ENCODE measurements at places on chromosomes 5 and 9.

DNA sequence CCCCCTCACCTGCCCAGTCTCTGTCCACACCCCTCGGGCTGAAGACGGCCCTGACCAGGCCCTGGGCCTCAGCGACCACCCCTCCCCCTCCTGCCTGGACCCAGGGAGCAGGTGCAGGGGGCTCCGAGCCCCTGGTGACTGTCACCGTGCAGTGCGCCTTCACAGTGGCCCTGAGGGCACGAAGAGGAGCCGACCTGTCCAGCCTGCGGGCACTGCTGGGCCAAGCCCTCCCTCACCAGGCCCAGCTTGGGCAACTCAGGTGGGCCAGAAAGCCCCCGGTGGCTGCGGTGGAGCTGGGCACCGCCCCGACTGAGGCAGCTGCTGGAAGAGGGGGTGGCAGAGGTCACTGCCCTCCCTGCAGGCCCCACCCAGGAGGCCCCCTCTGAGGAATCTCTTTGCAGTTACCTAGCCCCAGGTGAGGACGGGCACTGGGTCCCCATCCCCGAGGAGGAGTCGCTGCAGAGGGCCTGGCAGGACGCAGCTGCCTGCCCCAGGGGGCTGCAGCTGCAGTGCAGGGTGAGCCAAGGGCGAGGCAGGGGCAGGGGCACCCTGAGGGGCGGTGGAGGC, 7.7 kb downstream of the ENTPD8 start:
- DNase-seq = no peak

GRCh38 chr5:68519143-68519542, 303.6 kb downstream of the PIK3R1 start:
- no peak for DNase-seq

DNA sequence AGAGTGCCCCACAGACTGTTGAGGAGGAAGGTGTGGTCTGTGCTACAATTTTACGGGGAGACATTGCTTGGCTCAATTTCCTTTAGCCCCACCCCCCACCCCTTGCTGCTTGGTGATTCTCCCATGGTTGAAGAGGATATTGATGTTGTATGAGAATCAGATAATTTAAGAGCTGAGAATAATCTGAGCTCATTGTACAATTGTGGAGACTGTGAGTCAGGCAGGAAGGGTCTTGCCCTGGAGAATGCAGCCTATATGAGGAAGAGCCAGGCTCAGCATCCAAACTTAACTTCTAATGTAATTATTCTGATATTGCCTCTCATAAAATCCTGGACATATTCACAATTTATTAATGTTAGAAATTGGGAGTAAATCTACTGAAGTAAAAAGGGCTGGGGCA, 26.1 kb upstream of the OR2S2 start:
- DNase-seq = no peak

DNA sequence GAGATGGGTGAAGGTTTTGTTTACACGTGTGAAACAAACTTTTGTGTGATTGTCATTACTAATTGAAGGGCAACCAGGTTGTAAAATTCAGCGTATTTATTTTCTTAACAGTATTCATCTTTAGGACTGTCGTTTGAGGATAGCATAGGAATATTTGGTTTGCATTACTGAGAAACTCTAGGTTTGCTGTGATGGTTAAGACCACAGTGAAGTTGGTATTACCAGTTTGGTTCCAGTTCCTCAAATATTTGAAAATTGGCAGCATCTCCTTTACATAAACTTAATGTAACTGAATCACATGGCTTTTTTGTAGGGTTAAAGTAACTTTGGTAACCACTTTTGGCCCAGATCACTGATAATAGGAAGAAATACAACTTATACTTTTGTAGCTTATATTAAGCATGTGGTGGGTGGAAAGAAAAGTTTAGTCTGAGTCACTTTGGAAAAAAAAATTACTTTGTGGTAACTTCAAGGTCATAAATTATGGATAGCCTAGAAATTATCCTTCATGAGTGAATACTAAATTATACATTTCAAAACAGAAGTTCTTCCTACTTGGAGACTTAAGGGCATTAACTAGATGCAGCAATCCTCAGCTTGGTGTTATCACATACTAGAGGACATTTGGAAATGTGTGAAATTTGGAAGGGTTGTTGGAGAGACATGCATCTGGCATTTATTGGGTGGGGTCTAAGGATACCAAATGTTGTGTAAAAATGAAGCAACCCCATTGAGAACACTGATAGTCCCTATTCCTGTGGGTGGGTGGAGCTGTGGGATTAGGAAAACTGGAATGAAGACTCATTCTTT, 33.9 kb downstream of the G3BP1 start:
- DNase-seq = no peak

- no peak for DNase-seq
Observed at GRCh38 chr5:129499208-129499852, 39.2 kb downstream of the ADAMTS19 start.

- DNase-seq = no peak
Observed at GRCh38 chr5:9483243-9483642, 62.6 kb downstream of the SEMA5A start.

DNA sequence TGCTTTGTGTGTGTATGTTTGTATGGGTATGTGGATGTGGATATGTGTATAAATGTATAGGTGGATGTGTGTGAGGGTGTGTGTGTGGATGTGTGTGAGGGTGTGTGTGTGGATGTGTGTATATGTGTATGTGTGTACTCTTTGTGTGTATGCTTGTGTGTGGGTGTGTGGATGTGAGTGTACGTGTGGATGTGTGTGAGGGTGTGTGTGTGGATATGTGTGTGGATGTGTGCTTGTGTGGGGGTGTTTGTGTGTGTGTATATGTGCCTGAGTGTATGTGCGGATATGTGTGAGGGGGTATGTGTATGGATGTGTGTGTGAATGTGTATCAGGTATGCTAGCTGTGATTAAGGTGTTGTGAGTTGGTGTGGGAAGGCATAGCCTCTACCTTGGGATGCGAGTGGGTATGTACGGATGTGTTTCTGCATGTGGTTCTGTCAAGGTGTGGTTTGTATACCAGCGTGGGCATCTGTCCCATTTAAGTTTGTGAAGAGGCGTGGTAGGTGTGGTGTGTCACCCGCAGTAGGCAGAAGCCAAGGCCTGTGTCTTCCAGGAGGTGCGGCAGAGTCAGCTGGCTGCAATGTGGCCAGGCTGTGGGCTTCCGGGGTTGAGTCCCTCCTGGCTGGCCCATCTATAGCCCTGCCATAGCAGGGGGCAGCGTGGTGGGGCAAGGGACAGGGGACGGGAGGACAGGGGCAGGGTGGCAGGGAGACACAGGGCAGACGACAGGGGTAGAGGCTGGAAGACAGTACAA, 155.8 kb downstream of the DAB2IP start:
- no peak for DNase-seq

DNA sequence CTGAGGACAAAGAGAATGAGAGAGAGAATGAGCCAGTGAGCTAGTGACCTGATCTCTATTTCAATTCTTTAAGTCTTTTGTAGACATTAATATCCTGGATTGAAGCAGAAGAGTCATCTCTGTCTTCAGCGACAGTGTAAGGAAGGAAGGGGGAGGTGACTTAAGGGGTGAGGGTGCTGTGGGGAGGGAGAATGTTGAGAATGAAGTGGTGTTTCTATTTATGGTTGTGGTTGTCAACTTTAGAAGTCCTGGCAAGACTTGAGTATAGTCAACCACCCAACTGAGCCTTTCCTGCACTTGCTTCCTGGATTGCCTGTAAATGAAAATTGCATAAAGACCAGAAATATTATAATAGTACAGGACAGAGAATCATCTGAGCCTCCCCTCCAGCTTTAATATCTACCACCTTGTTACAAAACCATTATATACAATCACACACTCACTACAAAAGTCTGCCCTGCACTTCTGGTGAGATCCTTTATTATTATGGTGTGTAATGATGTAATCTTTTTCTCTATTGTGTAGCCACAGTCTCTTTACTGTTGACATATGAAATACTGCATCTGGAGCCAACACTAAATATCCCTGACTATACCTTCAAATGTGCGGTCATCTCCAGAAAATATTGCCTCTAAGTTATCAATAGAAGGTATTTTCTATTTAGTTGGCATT, 91.7 kb downstream of the NTRK2 start:
- no peak for DNase-seq

GRCh38 chr9:80873861-80874260, 815.5 kb downstream of the TLE1 start:
- DNase-seq = no peak

DNA sequence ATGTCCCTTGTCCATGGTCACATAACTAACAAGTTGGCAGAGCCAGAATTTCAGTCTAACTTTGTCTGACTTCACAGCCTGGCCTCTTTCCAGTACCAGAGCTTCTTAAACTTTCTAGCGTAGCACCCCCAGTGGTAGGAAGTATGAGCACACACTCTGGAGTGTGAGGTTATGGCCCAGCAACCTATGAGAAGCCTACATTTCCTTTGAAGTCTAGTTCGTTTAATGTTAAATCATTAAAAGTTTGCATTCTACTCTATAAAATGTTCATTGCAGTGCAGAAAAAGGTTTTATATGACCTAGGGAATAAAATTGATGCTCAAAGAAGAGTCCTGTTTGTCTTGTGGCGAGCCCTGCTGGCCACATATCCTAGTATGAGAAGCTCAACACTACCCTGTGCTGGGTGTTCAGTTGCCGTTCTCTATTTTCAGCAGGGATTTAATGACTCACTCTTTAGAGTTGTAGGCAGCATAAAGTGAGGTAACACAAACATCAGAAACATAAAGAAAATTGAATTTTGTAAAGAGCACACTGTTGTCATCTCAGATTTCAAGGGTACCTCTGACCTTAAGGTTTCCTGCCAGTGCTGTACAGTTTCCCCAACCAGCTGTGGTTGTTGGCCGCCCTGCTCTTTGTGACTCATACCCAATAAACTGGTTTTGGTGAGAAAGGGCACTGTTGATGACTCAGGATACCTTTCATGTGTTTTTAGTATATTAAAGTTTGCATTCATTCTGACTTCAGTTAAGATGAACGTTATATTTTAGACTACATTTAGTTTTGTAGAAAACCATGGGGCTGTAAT, 14.3 kb downstream of the MCCC2 start:
- DNase-seq = peak; percentile 27

DNA sequence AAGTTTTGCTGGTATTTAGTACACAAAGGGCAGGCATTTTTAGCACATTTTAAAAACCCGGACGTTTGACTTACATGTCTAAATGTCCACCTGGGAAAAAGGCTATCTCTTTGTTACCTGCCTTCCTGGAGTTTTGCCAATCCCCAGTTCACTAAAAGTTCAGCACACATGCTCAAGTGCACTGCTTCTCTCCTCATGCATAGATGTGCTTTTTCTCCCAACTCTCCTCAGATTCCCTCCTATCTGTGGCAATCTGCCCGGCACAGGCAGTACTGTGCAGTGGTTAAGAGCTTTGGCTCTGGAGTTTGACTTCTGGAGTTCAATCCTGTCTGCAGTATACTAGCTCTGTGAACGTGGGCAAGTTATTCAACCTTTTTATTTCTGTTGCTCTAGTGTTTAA, 8.3 kb upstream of the CCNO start:
- no peak for DNase-seq

GRCh38 chr9:107949061-107949460, 459.5 kb upstream of the KLF4 start:
- no peak for DNase-seq

DNA sequence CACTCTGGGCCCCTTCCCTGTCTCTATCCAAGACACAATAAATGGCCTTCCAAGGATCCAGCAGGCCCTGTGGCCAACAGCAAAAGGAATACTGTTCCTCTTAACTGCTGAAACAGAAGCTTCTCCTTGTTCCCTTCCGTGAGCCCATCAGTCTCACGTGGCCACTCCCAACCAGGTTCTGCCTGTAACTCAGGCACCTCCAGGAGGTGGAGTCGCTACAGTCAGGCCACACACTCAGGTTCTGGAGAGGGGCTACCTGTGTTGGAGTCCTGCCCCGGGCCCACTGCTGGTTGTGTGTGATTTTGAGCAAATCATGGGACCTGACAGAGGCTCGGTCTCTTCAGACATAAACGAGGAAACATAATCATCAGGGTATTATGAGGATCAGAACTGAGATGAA, 10.3 kb downstream of the FAT2 start:
- no peak for DNase-seq

DNA sequence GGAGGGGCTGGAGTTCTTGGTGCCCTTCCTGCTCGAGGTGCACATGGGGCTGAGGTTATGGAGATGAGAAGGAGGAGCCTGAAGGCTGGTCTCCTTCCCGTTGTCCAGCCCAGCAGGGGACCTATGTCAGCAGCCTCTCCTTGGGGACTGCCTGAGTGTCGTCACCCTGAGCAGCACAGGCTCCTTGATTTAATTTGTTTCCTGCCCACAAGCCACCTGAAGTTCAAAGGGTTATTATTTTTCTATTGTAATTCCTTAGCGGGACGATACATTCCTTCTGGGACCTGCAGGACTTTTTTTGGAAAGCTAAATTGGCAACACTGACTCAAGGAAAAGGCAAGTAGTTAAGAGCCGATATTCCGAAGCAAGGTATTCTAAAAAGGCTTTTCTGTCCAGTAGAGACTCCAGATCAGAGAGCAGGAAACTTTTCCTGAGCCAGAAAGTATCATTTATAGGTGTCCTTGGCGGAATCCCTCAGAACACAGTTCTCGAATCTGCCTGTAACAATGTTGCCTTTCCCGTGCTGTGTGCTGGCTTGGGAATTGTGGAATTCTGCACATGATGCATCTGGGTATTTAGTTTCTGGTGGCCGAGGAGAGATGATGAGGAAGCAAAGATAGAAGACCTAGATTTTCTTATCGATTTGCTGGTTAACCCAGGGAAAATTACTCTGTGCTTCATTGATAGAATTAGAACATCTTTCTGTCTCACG, 55.4 kb downstream of the ARHGAP26 start:
- no peak for DNase-seq

DNA sequence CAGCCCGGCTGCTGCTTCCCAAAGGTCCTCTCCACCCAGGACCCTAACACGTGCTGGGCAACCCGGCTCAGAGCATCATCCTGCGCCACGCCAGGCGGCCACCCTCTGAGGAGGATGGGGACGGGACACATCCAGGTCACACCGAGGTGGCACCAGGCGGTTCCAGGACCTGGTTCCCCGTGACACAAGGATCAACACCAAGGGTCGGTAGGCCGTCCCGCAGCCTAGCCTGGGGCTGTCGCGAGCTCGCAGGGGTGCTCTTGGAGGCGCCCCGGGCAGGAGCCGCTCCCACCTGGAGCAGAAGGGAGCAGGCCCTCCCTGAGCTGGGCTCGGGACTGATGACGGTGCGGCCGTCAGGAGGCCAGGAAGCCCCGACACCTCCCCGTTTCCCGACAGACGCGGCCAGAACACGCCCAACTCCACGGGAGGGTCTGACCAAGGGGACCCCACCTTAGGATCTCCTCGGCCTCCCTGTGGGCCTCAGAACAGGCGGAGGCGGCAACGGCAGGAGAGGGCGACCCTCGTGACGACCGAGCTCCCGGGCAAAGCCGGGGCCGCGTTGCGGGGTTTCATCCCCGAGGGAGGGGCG, 6.3 kb downstream of the EXD3 start:
- no peak for DNase-seq

DNA sequence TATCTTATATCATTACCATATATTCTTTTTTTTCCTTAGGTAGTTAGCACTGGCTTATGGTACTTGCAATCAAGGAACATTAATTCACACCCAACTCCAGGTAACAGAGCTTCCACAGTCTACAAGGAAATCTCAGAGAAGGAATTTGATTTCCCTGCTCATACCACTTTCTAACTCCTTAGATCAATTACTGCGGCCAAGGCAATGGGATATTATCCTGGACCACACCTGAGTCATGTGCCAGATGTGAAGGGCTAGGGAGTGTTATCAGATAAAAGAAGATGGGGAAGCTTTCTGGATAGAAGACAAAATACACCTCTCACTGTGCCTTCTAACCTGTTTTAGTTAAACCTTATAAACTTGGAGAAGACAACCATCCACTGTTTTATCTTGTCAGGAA, 181.2 kb downstream of the CCDC192 start:
- no peak for DNase-seq

- no peak for DNase-seq
Observed at GRCh38 chr9:97479496-97480159, 21.8 kb upstream of the TMOD1 start.
